Activated CD8-positive, alpha-beta T cell treated with anti-CD3 and anti-CD28 coated beads for 36 hours (primary cell): ENCODE measurements at places on chromosomes 6 and 20. TPM values are rescaled to one million over a fixed set of nuclear protein-coding genes. Genes with fewer than 3 reads are reported as not detected.
A peak's percentile ranks its signal among the peaks of the same experiment; 100 is the strongest.

The PROKR2 gene
- total RNA-seq, result not detected

DNA sequence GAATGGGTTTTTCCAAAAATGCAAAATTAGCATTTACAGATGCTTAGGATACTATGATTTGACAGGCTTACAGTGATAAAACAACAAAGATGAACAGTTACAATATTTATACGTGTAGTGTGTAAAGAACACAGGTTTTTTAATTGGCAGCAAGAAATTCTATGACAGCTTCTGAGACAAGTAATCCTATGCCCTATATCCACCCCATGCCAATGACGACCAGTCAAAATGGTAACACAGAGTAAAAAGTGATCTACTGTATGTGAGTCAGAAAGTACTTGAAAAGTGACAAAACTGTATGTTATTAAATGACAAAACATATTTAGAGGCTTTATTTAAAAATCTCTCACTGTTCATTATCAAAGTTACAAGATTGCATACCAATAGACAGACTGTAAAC is 99.5 kb downstream of the PRDM1 start:
- peaks cover 75% of the 10 kb centered on the region for H3K4me1 ChIP-seq
- peak overlapping the region; percentile 91 for H3K27ac ChIP-seq
- peak; percentile 37 for DNase-seq
- peaks cover 19% of the 10 kb centered on the region for H3K36me3 ChIP-seq
- no peaks in the 10 kb centered on the region for H3K27me3 ChIP-seq

- peak overlapping the region; percentile 3 for H3K27ac ChIP-seq
- no peaks in the 10 kb centered on the region for H3K27me3 ChIP-seq
- peaks cover 72% of the 10 kb centered on the region for H3K4me1 ChIP-seq
- no peak overlapping the region for H3K4me3 ChIP-seq
Measured at GRCh38 chr20:49674383-49675352, 39.0 kb downstream of the B4GALT5 start.

GRCh38 chr6:151499551-151499950 is 5.7 kb downstream of the CCDC170 start:
- H3K27ac ChIP-seq, result no peak overlapping the region
- DNase-seq, result no peak
- H3K27me3 ChIP-seq, result peaks cover 26% of the 10 kb centered on the region
- H3K36me3 ChIP-seq, result no peaks in the 10 kb centered on the region
- peaks cover 8% of the 10 kb centered on the region for H3K4me1 ChIP-seq
- no peak overlapping the region for H3K4me3 ChIP-seq

The DCDC2 gene
- not detected for total RNA-seq

GRCh38 chr6:111624401-111625098 is 18.9 kb upstream of the TRAF3IP2 start:
- no peak for DNase-seq
- no peak overlapping the region for H3K27ac ChIP-seq
- H3K27me3 ChIP-seq, result peaks cover 2% of the 10 kb centered on the region
- H3K4me1 ChIP-seq, result peaks cover 7% of the 10 kb centered on the region
- H3K36me3 ChIP-seq, result no peaks in the 10 kb centered on the region

DNA sequence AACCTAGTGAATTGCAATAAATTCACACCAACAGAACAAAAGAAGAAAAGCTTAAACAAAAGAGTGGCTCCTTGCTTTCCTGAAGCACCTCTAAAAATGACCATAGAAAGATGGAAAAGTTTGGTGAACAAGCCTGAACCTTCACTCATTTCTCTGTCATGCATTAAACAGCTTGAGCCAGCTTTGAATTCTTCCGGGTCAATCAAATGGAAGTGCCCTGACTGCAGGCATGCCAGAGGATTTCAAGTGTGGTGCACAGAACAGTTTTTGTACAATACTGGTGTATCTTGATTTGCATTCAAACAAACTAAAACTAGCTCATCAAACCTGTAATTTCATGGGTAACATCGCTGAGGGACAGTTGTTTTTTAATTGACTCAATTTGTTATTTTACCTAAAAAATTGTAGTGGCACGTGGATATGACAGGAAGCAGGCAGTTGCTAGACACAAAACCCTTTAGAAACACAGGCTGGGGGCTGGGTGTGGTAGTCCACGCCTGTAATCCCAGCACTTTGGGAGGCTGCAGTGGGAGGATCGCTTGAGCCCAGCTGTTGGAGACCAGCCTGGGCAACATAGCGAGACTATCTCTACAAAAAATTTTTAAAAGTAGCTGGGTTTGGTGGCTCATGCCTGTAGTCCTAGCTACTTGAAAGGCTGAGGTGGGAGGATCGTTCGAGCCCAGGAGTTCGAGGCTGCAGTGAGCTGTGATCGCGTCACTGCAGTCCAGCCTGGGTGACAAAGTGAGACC is 9.1 kb downstream of the CASS4 start:
- H3K27ac ChIP-seq, result peak overlapping the region; percentile 76
- peaks cover 23% of the 10 kb centered on the region for H3K36me3 ChIP-seq
- no peak for DNase-seq
- H3K27me3 ChIP-seq, result no peaks in the 10 kb centered on the region
- H3K4me1 ChIP-seq, result peaks cover 79% of the 10 kb centered on the region

The C20orf141 gene
- not detected for total RNA-seq

GRCh38 chr20:43925801-43926200 is 11.1 kb downstream of the TOX2 start:
- H3K27me3 ChIP-seq, result peaks cover 55% of the 10 kb centered on the region
- H3K27ac ChIP-seq, result no peak overlapping the region
- H3K4me1 ChIP-seq, result peaks cover 49% of the 10 kb centered on the region

DNA sequence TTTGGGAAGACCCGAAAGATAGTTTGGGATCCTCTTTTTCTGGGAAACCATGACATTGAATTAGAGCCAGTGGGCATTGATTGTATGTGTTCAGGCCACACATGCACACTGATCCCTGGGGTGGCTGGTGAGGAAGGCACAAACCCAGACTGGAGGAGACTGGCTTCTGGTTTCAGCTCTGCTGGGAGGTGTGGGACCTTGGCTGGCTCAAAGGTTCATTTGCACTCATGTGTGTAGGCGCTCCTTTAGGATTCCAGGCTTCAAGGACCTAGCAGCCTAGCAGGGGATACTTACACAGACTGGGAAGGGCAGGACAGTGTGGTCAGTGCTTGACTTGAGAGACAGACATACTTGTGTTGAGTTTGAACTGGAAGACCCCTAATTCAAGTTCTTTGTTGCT is 7.2 kb downstream of the RIN2 start:
- no peaks in the 10 kb centered on the region for H3K4me1 ChIP-seq
- H3K27me3 ChIP-seq, result peaks cover 17% of the 10 kb centered on the region
- H3K36me3 ChIP-seq, result no peaks in the 10 kb centered on the region
- DNase-seq, result no peak

The C4A gene
- total RNA-seq, result 2.8 TPM

DNA sequence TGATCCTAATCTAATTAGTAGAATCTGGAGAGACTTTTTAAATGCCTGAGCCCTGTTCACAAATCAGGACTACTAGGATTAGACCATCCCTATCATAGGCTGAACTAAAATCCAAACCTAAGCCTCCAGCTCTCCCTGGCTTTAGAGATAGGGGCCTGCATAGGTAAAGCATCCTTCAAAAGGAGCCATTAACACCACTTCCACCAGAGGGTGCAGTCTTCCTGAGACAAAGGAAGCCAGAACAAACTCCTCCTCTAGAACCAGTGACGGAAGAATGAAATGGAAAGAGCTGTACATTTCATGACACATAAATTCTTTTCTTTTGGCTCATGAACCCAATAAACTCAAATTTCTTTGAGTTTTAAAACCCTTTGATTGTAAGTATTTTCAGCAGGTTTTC is 291.2 kb upstream of the ADGRB3 start:
- H3K27me3 ChIP-seq, result no peaks in the 10 kb centered on the region
- H3K4me1 ChIP-seq, result no peaks in the 10 kb centered on the region
- DNase-seq, result peak; percentile 34

The TGM3 gene
- not detected for total RNA-seq

The ACTL10 gene
- total RNA-seq, result 2.4 TPM

- peaks cover 6% of the 10 kb centered on the region for H3K27me3 ChIP-seq
- H3K36me3 ChIP-seq, result no peaks in the 10 kb centered on the region
- no peak overlapping the region for H3K27ac ChIP-seq
- H3K4me1 ChIP-seq, result peaks cover 9% of the 10 kb centered on the region
- DNase-seq, result peak; percentile 44
Measured at GRCh38 chr20:1423625-1424106, 30.8 kb upstream of the FKBP1A start.
